Stimulated activated CD8-positive, alpha-beta memory T cell treated with anti-CD3 and anti-CD28 coated beads, Interleukin-7, amount 100 ng/mL, for 1 hour (primary cell): ENCODE measurements at places on chromosomes 12 and 14.

GRCh38 chr14:85118274-85118673, 411.7 kb upstream of the FLRT2 start:
- no peak for DNase-seq

DNA sequence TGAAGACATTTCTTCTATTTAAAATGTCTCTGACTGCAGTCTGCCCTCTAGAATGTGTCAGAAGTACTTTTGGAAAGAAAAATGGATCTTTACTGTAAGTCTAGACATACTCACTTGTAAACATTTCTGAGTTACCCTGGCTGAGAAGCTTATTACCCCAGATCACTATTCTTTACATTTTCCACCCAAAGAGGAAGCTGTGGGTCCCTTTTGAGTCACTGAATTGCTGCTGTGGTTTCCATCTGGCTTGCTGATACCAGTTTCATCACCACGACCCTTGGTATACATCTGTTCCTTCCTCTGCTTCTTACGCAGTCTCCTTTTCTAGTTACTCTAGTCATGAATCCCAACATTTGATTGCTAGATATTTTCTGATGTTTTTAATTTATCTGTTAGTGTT, 20.2 kb upstream of the CLEC4D start:
- no peak for DNase-seq

- DNase-seq, result no peak
Measured at GRCh38 chr12:111291357-111291756, 77.5 kb downstream of the PHETA1 start.

- no peak for DNase-seq
Measured at GRCh38 chr14:76829013-76829365, 2.8 kb downstream of the LRRC74A start.

DNA sequence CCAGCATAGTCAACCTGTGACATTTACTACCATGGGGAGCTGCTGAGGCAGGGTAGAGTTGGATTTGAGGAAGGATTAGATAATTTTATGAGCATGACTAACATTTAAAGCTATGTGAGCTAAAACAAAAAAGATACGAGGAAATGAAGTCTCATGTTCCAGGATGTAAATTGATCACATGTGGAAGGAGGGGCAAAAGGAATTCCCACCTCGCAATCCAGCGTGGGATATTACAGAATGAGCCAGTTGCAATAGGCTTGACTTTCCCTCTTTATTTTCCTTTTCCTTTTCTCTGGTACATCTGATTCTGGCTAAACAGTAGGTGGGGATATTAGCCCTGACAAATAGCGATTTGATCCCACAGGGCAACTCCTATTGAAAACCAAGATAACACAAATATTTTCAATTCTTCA, 214.9 kb upstream of the HMGA2 start:
- no peak for DNase-seq

GRCh38 chr14:91980157-91980556, 32.7 kb upstream of the FBLN5 start:
- DNase-seq, result no peak

GRCh38 chr14:85058150-85058549, 471.8 kb upstream of the FLRT2 start:
- DNase-seq, result no peak

- DNase-seq, result no peak
Measured at GRCh38 chr14:56040121-56040520, 78.1 kb upstream of the PELI2 start.

GRCh38 chr12:130704606-130705005, 11.5 kb downstream of the RIMBP2 start:
- no peak for DNase-seq

DNA sequence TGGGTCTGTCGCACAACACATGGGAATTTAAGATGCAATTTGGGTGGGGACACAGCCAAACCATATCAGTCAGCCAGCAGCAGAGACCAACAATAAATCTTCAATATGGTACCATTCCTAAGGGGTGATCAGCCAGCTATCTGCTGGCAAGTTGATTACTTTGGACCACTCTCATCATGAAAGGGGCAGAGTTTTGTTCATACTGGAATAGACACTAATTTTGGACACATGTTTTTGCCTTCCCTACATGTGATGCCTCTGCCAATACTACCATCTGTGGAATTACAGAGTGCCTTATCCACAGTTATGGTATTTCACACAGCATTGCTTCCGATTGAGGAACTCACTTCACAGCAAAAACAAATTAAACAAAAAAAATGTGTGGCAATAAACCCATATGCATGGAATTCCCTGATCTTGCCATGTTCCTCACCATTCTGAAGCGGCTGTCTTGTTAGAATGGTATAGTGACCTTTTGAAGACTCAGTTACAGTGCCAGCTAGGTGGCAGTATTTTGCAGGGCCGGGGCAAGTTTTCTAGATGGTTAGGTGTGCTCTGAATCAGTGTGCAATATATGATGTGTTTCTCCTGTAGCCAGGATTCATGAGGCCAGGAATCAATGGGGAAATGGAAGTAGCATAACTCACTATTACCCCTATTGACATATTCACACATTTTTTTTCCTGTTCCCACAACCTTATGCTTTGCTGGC, 179.0 kb upstream of the IGF1 start:
- no peak for DNase-seq

- DNase-seq, result no peak
Measured at GRCh38 chr12:16150276-16150675, 127.2 kb downstream of the SLC15A5 start.

GRCh38 chr14:68651652-68652432, 141.0 kb downstream of the ZFP36L1 start:
- DNase-seq, result no peak

DNA sequence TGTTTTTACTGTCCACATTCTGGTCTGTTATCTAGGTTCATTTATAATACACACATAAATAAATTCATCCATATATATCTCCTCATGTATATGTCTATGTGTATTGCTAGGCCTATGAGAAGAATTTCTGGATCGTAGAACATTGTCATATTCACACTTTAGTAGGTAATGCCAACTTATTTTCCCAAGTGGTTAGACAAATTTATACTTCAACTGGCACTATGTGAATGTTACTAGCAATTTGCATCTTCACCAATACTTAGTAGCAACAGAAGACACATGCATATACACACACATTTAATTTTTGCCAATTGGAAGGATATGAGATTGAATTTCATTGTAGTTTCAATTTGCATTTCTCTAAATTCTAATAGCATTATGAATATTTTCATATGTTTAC, 365.1 kb downstream of the FSCB start:
- DNase-seq, result no peak

- peak; percentile 34 for DNase-seq
Measured at GRCh38 chr12:132489078-132489601, 811 bp upstream of the FBRSL1 start.

- no peak for DNase-seq
Measured at GRCh38 chr12:32615441-32615840, 63.7 kb upstream of the DNM1L start.

- DNase-seq, result no peak
Measured at GRCh38 chr12:26327975-26328644, 132.7 kb downstream of the SSPN start.

- no peak for DNase-seq
Measured at GRCh38 chr14:83777516-83777915, 1752.4 kb upstream of the FLRT2 start.
